ENCODE measurements at places on chromosomes 16 and 17.

DNA sequence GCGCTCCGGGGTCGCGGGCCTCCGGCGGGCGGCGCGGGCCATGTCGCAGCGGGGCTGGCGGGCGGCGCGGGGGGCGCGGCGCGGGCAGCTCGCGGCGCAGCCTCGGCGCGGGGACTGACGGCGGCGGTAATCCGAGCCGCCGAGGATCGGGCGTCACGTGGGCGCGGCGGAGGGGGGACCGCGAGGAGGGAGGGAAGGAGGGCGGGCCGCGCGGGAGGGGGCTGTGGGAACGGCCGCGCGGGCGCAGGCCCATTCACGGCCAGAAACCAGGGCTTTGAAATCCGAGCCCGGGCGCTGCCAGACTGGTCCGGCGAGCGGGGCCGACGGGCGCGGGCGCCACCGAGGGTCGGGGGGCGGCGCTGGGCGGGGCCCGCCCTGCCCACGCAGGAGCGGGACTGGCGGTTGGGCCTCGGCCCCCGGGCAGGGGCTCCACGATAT is at the start of gene MTSS2:
MTSS2 (minus strand) TSS at position 116 of the 438 bp plus-strand sequence. CDS start 262 bp downstream, outside the sequence.
- H3K4me1 ChIP-seq, result peaks cover 74% of the 10 kb centered on the region
- H3K27ac ChIP-seq, result peak within 1 kb of the TSS; percentile 82
- H3K4me3 ChIP-seq, result peak within 1 kb of the TSS; percentile 73
- H3K36me3 ChIP-seq, result no peaks in the 10 kb centered on the region
- H3K27me3 ChIP-seq, result no peaks in the 10 kb centered on the region
- peak; percentile 93 for DNase-seq

DNA sequence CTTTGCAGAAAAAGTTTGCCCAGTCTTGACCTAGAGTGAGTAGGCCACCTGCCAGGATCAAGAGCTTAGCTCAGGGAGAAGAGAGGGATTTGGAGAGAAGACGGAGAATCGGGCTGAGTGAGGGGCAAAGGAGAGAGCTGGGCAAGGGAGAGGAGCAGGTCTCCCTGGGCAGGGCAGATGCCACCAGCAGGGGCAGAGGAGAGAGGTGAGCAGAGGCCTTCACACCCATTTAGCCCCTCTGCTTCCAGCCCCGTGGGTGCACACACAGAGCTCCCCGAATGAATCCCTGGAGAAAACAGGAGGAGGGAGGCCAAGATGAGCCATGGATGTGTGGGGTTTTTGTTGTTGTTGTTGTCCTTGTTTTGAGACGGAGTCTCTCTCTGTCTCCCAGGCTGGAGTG is 29.2 kb downstream of the TBX4 start:
- no peaks in the 10 kb centered on the region for H3K36me3 ChIP-seq
- H3K4me3 ChIP-seq, result no peak overlapping the region
- no peaks in the 10 kb centered on the region for H3K27me3 ChIP-seq
- peaks cover 5% of the 10 kb centered on the region for H3K4me1 ChIP-seq
- DNase-seq, result no peak
- no peak overlapping the region for H3K27ac ChIP-seq

DNA sequence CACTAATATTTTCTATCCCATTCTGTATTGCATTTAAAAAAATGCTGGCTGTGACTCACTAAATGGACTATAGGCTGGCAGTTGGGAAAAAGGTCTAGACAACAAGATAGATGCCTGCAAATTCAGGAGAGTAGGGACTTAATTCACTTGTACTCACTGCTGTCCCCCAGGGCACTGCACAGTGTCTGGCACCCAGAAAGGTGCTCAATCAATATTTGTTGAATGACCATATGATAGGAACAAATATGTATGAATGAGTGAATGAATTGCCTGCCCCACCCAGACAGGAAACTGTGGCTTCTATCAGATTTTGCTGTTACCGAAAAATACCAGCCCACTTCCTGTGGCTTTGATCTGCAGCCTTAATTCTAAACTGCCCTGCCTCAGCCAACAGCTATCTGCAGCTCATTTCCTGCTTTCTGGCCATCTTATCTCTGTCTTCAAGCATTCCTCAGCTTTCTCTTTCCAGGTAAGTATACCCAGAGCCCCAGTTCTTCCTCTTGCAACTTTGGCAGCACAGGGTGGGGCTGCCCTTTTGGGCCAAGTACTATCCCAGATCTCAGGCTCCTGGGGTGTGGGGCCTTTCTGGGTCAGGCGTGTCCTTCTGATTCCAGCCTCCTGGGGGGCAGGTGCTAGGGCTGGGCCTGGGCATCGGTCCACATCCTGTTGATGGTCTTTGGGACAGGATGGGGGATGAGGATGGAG is 15.3 kb upstream of the TNS4 start:
- no peak overlapping the region for H3K27ac ChIP-seq
- H3K36me3 ChIP-seq, result no peaks in the 10 kb centered on the region
- H3K27me3 ChIP-seq, result no peaks in the 10 kb centered on the region
- DNase-seq, result peak; percentile 53
- H3K4me3 ChIP-seq, result no peak overlapping the region

GRCh38 chr17:67435122-67435521 is 58.0 kb downstream of the PITPNC1 start:
- H3K27me3 ChIP-seq, result no peaks in the 10 kb centered on the region
- H3K4me1 ChIP-seq, result peaks cover 30% of the 10 kb centered on the region
- H3K27ac ChIP-seq, result peak overlapping the region; percentile 58
- no peak overlapping the region for H3K4me3 ChIP-seq
- no peak for DNase-seq

GRCh38 chr16:66858740-66859396 is 14.7 kb downstream of the CA7 start:
- no peaks in the 10 kb centered on the region for H3K27me3 ChIP-seq
- H3K4me1 ChIP-seq, result no peaks in the 10 kb centered on the region
- H3K27ac ChIP-seq, result no peak overlapping the region
- DNase-seq, result peak; percentile 81

DNA sequence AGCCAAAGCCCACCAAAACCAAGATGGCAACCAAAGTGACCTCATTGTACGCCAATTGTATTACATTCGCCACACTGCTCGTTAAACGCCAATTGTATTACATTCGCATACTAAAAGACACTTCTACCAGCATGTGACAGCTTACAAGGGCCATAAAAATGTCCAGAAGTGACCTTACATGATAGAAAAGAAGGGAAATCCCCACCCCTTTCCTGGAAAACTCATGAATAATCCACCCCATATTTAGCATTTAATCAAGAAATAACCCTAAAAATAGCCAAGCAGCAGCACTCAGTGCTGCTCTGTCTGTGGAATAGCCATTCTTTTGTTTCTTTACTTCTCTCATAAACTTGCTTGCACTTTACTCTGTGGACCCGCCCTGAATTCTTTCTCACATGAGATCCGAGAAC is 25.7 kb downstream of the PSMD7 start:
- H3K36me3 ChIP-seq, result peaks cover 22% of the 10 kb centered on the region
- DNase-seq, result no peak
- no peaks in the 10 kb centered on the region for H3K4me1 ChIP-seq
- no peak overlapping the region for H3K4me3 ChIP-seq

Data from upper lobe of right lung (tissue), 1 donor.